ENCODE measurements at places on chromosomes 11 and 22.

DNA sequence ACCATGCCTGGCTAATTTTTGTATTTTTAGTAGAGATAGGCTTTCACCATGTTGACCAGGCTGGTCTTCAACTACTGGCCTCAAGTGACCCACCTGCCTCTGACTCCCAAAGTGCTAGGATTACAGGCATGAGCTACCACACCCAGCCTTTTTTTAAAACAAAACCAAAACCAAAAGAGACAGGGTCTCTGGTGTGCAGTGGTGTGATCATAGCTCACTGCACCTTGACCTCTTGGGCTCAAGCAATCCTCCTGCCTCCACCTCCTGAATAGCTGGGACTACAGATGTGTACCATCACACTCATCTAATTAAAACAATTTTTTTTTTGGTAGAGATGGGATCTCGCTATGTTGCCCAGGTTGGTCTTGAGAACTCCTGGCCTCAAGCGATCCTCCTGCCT lies 77.7 kb downstream of the PTPRJ start:
- DNase-seq: no peak

DNA sequence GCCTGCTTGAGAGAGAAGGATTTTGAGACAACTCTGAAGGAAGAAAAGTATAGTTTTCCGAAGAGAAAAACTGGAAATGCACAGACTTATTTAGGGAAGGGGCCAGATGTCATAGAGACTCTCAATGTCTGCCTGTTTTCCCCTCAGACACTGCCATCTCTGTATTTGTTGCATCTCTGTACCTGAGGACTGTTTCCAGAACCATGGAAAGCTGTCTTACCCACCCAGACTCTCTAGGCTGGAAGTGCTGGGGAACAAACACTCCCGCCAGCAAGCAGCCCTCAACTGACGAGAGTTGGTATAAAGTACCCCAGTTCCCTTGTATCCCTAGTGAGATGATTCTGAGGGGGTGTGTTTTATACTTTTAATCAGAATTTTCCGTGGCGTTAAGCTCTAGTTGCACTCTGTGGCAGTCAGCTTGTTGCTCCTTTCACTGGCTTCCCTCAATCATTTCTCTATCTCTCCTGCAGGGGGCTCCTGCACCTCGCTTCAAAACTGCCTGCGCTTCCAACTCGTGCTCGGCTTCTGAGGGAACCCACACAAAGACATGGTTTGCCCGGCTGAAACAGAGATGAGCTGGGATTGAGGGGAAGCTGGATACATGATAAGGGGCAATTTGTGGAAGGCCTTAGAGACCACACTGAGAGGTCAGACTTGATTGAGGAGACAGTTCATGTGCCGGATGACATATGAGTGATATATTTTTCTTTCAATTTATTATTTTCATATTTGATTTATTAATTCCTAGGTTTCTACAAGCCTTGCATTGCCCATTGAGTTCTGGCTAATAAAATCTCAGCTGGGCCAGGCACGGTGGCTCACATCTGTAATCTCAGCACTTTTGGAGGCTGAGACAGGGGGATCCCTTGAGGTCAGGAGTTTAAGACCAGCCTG lies 36.9 kb upstream of the CLPB start:
- DNase-seq: peak; percentile 31

- no peak for DNase-seq
Observed at GRCh38 chr11:92892802-92893684, 76.4 kb upstream of the MTNR1B start.

DNA sequence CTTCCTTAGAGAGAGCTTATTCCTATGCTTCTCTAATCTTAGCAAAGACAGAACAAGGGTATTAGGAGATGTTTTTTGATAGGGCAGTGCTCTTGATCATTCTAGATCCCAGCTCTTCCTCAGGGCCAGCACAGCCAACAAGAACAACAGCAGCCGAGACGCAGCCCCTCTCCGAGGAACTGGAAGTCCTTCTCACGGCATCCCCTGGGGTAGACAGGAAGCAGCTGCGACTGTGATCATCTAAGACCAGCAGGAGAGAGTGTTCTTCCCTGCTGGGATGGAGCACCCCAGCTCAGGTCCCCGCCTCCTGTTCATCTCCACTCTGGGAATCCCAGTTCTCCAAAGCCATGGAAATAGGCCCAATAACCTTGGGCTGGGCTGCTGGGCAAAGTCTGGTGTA lies 29.6 kb downstream of the IRAG1 start:
- DNase-seq: no peak

DNA sequence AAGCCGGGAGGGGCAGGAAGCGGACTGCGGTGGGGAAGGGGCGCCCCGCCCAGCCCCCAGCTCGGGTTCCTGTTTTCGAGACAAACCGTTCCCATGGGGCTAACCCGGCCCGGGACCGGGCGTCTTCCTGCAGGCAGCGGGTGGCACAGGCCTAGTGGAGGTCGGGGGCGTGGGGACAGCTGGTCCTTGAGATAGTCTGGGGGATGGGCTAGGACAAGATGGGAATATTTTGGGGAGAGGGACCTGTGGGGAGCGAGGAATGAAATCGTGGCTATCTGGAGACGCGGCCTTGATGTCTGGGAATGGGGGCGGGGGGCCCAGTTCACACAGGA lies 1.2 kb upstream of the RASGRP2 start:
- peak; percentile 65 for DNase-seq

GRCh38 chr11:2665526-2666400 lies 34.0 kb downstream of the KCNQ1OT1 start:
- no peak for DNase-seq

DNA sequence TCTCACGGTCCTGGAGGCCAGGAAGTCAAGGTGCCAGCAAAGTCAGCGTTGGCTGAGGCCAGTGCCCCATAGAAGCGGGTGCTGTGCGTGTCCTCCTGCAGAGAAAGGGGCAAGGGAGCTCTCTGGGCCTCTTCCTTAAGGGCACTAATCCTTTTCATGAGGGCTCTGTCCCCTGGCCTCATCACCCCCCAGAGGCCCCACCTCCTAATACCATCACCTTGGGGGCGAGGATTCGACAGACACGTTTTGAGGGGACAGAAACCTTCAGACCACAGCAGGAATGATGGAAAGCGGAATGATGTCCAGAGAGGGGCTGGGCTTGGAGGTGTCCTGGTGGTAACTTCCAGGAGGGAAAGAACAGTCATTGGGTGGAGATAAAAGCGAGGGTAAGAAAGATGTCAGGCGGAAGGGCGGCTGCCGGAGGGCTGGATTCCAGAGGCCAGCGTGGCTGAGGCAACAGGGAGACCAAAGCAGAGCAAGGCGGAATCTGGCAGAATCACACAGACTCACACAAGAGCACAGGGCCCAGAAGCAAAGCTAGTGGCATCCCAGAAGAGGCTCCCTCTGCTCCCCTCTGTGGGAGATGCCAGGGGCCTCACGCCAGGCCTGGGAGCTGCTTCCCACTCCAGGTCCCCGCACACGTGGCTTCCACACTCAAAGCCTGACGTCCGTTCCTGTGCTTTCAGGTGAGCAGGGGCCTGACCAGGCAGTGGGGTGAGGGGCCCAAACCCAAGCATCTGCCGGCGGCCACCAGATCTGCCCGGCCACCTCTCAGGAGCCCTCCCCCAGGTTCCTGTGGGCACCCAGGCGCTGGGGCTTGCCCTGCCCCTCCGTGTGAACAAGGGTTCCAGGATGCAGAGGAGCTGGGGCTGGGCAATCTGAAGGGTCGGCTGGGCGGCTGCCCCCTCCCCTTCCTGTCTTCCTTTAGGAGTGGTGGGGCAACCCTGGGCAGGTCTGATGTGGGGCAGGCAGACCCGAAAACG lies 784.5 kb downstream of the BRD1 start:
- no peak for DNase-seq

GRCh38 chr11:66007201-66007634 lies 4.6 kb upstream of the CST6 start:
- no peak for DNase-seq

- no peak for DNase-seq
Observed at GRCh38 chr11:29009426-29009825, 901.2 kb downstream of the METTL15 start.

DNA sequence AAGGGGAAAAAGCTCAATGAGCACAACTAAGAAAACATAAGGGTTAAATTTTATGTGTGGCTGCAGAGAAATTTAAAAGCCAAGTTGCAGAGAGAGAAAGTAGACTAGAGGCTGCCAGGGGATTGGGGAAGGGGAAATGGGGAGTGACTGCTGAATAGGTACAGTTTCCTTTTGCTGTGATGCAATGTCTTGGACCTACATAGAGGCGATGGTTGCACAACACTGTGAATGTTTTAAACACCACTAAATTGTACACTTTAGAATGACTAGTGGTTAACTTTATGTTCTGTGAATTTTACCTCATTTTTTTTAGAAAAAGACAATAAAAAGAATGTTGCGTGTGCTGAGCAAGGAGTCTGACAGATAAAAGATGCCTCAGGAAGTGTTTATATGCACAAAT lies 36.5 kb downstream of the TENM4 start:
- DNase-seq: no peak

GRCh38 chr11:66066751-66067150 lies 3.3 kb upstream of the PACS1 start:
- no peak for DNase-seq

GRCh38 chr11:47669856-47670255 lies 27.5 kb upstream of the MTCH2 start:
- DNase-seq: no peak

DNA sequence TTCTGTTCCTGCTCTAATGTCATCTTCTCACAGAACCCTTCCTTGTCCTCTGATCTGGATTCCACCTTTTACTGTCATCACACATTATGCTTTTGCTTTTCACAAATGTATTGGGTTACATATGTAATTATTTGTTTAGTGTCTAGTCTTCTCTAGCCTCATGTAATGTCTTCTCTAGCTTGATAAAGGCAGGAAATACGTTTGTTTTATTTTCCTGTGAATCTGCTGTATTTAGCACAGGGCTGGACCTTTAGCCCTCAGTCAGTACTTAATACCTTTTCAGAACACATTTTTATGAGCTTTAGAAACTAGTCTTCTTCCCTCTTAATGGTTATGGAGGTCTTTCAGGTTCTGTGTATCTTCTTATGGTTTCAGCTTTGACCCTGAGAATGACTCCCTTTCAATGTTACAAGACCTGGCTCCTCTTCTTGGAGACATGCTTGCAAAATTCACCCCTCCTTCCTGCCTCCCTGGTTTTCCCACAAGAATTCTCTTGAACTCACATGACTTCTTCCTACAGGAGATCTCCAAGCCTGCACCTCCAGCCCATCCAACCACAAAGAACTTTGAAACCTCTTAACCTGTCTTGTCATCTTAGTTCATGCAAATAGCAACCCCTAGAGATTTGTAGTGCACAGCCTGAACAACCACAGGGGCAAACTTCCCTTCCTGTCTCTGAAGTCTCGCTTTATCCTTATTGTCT lies 132.7 kb upstream of the DDI1 start:
- no peak for DNase-seq

- DNase-seq: no peak
Observed at GRCh38 chr11:66547662-66548009, 933 bp downstream of the ACTN3 start.

DNA sequence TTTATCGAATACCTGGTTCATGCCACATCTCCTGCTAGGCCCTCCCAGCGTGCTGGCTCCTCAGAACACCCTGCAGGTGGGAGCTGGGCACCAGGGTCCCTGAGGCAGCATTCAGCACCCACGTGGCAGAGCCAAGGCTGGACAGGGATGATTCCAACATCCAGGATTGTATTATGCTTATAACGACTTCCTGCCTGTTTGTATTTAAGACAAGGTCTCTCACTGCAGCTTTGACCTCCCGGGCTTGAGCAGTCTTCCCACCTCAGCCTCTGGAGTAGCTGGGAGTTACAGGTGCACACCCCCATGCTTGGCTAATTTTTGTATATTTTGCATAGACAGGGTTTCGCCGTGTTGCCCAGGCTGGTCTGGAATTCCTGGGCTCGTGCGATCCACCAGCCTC lies 64.7 kb upstream of the WNT7B start:
- DNase-seq: no peak

DNA sequence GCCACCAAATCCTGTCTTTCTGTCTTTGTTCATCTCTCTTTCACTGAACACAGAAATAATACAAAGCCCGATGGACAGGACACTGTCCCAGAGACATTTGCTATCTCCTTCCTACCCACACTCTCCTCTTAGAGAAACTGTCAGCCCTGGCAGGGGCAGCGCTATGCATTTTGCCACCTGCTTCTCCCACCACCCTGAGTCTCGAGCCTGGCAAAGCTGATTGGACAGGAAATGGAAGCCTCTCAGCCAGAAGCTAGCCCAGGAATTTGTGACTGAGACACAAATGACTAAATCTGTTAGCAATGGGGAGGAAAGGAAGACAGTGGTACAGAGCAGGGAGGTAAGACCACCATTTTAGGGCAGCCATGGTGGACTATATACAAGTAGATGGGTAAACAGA lies 14.9 kb upstream of the GALNT18 start:
- DNase-seq: no peak

DNA sequence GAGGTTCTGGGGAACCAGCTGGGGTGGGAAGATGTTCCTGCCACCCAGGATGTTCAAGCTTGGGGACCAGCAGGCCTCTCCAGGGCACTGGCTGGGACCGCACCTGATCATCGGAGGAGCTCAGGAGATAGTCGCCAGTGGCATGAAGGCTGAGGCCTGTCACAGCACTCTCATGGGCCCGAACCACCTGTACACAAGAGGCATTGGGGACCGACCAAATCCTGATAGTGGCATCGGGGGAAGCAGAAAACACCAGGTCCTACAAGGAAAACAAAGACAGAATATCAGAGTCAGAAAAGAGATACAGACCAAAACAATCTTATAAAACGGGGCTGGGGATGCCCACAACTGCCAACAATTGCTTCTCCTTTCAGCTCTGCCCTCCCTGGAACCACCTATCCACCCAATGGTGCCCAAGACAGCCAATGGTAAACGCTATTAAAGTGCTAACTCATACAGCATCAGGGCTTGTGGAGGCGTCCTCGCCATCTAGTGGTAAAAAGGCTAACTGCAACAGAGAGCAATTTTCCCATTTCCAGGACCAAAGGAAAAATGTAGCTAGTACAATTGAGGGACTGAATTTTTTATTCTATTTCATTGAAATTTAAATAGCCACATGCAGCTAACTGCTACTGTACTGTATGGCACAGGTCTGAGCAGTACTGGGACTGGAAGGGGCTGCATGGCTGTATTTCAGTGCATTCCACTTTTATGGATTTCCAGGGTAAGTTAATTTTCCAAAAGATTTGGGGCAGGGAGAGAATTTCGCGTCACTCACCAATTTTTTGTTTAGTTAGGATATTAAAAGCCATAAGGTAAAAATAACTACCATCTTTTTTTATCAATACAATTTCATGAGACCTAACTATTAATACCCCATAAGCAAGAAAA lies 7.1 kb downstream of the PRPF19 start:
- DNase-seq: no peak

DNA sequence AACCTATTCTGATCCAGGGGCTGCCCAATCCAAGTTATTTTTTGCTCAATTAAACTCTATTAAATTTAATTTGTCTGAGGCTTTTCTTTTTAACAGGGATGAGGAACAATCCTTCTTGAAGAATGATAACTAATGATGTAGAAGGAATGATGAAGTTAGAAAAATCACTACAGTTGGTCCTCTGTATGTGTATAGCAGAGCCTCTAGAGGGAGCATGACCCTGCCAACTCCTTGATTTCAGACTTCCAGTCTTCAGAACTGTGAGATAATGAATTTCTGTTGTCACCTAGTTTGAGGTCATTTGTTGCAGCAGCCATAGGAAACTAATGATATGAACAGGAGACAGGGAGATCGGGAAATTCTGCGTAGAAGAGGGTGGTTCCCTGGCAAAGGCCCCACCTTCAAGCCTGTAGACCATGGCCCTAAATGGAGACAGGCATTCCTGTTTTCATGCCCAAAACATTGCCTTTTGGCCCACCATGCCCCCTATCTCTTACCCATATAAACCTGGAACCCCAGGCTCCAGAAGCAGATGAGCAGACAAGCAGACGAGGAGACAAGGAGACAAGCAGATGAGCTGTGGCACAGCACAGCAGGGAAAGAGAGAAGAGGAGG lies 7.7 kb upstream of the QSER1 start:
- no peak for DNase-seq

Data from NK-92 treated with Interleukin-12 subunit alpha and Interleukin-12 subunit beta, amount 100 ng/mL, for 24 hours (cell line).